ENCODE measurements at places on chromosomes 16 and 17.

DNA sequence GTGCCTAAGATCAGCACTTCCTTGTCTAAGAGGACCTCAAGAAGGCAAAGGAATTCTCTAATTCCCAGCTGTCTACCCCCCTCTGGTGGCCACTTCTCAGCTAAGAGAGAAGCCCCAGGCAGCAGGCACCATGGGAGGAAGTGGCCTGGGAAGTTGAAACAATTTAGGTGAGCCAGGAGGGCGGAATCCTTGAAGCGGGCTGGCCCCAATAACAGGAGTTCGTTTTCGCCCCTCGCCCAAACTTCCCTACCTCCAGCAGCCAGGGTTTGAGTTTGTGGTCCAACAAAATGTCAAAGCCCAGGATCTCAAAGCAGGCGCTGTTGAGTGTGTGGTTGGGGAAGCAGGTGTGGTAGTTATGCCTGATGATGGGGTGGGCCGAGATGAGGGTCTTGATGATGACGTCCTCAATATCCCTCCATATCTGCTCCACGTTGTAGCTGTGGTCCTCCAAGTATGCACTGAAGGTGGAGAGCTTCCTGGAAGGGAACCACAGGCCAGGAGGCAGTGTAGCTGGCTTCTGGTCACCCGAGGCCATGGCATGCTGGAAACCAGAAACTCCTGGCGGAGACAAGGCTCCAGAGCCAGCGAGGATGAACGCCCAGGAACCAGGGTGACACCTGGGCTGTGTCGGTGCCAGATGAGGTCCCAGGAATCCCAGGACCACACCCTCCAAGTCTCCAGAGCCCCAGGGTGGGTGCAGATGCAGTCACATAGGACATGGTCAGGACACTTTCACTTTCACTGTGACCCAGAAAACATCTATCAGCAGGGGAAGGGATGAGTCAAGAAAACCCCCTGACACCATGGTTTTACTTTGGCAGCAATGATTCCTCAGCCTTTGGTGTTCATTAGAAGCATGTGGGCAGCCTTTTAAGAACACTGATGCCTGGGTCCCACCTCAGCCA is 25.6 kb downstream of the TTLL6 start:
- no peak for DNase-seq

DNA sequence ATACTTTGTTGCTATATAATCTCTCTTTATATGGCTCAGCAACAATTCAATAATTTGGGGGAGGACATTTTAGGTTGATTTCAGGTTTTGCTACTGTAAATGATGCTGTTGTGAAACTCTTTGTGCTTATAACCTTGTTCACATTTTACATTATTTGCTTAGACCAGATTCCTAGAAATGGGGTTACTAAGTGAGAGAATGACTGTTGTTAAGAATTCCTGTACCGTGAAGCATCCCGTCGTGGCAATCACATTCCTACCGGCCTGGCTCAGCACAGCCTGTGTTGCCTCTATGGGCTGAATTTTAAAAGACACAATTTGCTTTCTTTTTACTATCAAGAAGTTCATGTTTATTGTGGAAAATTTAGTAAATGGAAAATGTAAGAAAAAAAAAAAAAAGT is 31.4 kb downstream of the B9D1 start:
- DNase-seq = no peak

DNA sequence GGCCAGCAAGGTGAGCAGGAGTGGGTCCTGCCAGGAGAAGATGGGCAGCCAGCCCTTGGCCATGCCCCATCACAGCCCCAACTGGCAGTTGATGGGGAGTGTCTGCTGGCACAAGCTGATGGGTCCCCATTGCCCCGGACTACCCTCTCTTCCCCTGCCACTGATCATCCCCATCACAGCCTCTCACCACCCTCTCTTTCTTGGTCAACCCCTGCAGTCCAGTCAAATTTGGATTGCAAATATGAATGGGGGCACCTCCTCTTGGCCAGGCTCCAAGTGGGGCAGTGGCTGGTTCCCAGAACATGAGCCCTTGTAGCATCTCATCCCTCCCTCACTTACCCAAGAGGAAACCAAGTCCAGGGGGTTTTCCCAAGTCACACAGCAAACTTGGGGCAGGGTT is 17.4 kb downstream of the SEZ6 start:
- no peak for DNase-seq

- DNase-seq = no peak
These were observed 11.8 kb downstream of the CCDC92B start for GRCh38 chr17:2737693-2738092.

GRCh38 chr16:11621920-11622651 is 35.4 kb upstream of the LITAF start:
- DNase-seq = peak; percentile 15

GRCh38 chr17:58002154-58002948 is 4.7 kb downstream of the SRSF1 start:
- no peak for DNase-seq

- no peak for DNase-seq
These were observed 8.9 kb upstream of the CCL18 start for GRCh38 chr17:36055171-36055570.

GRCh38 chr17:50144845-50145531 is 5.5 kb downstream of the PPP1R9B start:
- DNase-seq = no peak

DNA sequence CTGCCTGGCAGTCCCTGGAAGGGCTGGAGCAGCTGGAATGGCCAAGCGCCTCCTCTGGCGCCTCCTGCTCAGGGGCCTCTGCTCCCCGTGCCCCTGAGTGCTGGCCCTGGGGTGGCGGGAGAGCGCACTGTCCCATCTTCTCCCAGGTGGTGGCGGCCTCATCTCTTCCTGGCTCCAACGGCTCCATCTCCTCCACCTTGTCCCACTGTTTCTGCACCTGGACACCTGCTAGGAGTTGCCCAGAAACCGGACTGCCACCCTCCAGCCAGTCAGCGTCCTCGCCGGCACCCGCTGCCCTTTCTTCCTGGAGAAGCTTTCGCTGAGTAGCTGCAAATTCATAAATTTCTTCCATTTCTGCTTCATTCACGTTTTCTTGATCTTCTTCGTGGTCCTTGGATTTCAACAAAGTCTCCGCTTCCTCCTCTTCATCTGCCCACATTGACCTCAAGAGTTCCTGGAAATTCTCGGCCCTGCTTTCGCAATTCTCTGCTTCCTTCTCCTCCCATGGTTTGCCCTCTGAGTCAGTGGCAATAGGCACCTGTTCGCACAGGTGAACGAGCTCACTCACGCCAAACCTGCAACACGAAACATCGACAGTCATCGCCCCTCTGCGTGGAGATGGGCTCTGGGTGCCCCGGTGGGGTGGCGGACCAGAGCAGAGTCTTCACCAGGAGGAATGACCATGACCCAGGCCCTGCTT is 13.7 kb upstream of the NLRC3 start:
- no peak for DNase-seq

DNA sequence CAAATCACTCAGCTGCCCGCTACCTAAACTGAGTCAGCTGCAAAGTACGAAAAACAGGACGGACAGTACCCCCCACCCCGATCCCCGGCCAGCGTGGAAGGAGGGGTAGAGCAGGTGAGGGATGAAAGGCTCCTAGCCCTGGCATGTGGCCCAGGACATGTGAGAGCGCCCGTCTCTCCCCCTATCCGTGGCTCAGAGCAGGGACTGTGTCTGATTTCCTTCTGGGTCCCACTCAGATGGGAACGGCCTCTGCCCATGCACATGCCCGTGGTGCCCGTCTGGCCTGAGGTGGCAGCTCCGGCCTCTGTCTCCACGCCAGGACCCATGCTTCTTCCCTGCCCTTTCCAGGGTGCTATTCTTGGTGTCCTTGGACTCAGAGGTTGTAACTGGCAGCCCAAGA is 30.2 kb upstream of the RASD1 start:
- no peak for DNase-seq

GRCh38 chr17:28878981-28879380 is 18.6 kb downstream of the FLOT2 start:
- no peak for DNase-seq
